ENCODE measurements at places on chromosomes 4 and X.

DNA sequence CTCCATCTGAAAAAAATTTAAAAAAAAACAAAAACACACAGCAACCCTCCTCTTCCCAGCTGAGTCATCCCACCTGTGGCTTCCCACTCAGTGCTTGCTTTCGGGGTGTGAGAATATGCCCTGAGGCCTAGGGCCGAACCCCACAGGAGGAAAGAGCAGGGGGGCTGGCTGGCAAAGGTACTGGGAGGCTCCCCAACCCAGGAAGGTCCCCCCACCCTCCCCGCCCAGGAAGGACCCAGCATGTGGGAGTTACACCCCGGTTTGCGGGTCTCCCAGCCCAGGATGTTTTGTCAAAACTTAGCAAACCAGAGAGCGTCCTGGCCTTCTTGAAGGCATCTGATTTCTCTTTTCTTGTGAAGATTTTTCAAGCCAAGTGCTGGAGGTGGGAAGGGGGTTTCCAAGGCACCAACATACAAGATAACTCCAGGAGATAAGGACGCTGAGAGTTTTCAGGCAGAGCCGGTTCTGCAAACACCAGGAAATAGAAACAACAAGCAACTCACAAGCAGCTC, 25.7 kb upstream of the CSF2RA start:
- DNase-seq, result no peak

GRCh38 chr4:92059615-92060014, 244.2 kb upstream of the GRID2 start:
- no peak for DNase-seq

DNA sequence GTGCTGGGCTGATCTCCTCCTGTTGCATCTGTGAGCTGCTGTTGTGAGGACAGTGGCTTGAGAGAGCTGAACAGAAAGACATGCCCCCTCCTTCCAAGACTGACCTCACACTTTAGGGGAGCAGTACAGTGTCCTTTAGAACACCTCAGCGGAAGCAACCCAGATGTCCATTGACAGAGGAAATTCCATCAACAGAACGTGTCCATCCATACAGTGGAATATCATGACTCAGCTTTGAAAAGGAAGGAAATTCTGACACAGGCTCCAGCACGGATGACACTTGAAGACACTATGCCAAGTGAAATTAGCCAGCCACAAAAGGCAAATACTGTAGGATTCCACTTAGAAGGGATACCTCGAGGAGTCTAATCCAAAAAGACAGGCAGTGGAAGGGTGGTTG, 103.5 kb downstream of the GPR143 start:
- no peak for DNase-seq

DNA sequence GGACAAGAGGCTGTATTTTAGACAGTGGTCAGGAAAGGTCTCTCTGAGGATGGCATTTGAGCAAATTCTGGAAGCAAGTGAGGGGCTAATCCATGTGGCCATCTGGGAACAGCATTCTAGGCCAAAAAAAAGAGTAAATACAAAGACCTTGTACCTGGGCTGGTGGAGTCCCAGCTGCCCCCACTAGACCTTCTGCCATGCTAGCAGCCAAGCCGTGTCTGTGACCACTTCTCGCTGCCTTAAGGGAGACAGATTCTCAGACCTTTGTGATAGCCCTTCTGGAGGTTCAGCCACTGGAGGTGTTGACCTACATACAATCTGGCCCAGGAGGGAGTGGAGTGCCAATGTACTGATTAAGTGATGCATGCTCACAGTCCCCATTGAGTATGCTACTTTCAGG, 506.2 kb downstream of the MID1IP1 start:
- DNase-seq, result no peak

DNA sequence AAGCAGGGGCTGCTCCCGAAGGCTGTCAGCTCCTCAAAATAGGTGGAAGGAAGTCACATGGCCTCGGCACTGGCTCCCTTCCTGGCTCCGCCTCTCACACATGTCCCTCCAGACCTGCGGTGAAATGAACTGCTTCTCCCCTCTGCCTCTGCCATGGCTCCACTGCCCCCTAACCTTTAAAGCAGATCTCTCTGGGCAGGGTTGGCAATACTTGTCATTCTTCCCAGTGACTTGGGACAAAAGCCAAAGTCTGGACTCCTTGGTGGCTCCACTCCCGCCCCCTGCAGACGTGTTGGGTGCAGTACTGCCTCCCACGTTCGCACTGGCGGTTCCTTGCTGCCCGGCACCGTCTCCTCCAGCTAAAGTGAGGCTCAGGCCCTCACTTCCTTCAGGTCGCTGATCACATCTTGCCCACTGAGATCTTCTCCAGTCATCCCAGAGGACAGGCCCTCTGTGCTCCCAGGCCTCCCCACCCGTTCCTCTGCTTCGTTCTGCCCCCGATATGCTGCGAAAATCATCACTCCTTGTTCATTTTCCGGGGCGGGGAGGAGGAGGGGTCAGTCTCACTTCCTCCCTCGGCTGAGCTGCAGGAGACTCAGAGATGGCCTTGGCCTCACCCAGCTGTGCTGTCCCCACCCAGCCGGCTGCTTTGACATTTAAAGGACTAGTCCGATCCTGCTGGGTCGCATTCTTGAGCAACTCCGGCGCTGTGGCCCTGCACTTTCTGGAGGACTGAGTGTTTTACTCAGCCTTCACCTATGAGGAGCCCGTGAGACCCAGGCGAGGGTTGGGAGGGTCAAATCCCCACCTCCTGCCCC, 97.4 kb downstream of the PHKA2 start:
- DNase-seq, result no peak
